ENCODE measurements at places on chromosomes 7 and 10. TPM values are rescaled to one million over a fixed set of nuclear protein-coding genes. Genes with fewer than 3 reads are reported as not detected.

The CREB3L2 gene
- total RNA-seq, result 41.3 TPM

- DNase-seq, result no peak
- H3K27ac ChIP-seq, result peak overlapping the region; percentile 8
- peaks cover 36% of the 10 kb centered on the region for H3K4me1 ChIP-seq
- H3K27me3 ChIP-seq, result no peaks in the 10 kb centered on the region
- H3K36me3 ChIP-seq, result no peaks in the 10 kb centered on the region
These were observed 42.1 kb upstream of the RASGEF1A start for GRCh38 chr10:43308986-43309385.

GRCh38 chr7:8640671-8641070, 207.3 kb downstream of the NXPH1 start:
- H3K4me1 ChIP-seq, result no peaks in the 10 kb centered on the region
- H3K27me3 ChIP-seq, result no peaks in the 10 kb centered on the region
- no peak overlapping the region for H3K4me3 ChIP-seq
- no peaks in the 10 kb centered on the region for H3K36me3 ChIP-seq
- no peak overlapping the region for H3K27ac ChIP-seq
- no peak for DNase-seq

The SFRP4 gene
- not detected for total RNA-seq

- H3K27me3 ChIP-seq, result no peaks in the 10 kb centered on the region
- H3K36me3 ChIP-seq, result no peaks in the 10 kb centered on the region
- no peak overlapping the region for H3K4me3 ChIP-seq
- H3K4me1 ChIP-seq, result no peaks in the 10 kb centered on the region
These were observed 96.4 kb upstream of the PCGF5 start for GRCh38 chr10:91124016-91124415.

GRCh38 chr10:117222976-117223692, 17.8 kb upstream of the SLC18A2 start:
- no peak overlapping the region for H3K4me3 ChIP-seq
- no peaks in the 10 kb centered on the region for H3K27me3 ChIP-seq
- H3K27ac ChIP-seq, result no peak overlapping the region
- no peaks in the 10 kb centered on the region for H3K4me1 ChIP-seq

- no peak for DNase-seq
- no peaks in the 10 kb centered on the region for H3K4me1 ChIP-seq
- H3K27ac ChIP-seq, result no peak overlapping the region
- H3K27me3 ChIP-seq, result no peaks in the 10 kb centered on the region
- H3K36me3 ChIP-seq, result no peaks in the 10 kb centered on the region
These were observed 39.8 kb downstream of the BRI3 start for GRCh38 chr7:98321301-98321700.

- H3K27me3 ChIP-seq, result no peaks in the 10 kb centered on the region
- no peak overlapping the region for H3K27ac ChIP-seq
- H3K4me1 ChIP-seq, result no peaks in the 10 kb centered on the region
- no peak for DNase-seq
These were observed 5.7 kb downstream of the AQP1 start for GRCh38 chr7:30917216-30917893.

DNA sequence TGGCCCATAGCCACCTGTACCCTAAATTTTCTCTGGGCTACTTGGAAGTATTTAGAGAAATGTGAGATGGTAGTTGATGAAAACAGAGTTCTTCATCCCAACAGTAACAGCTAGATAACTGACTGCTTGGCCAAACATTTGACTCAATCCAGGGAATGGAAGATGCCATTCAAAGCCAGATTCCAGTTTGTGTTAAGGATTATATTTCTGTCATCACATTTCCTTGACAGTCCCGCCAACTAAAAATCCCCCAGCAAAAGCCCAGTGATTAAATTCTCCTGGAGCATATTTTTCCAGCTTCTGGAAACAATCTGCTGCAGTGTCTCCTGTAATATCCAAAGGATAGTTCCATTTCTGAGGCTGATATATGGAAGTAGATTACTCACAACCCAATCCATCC, 45.4 kb upstream of the PTN start:
- H3K27me3 ChIP-seq, result no peaks in the 10 kb centered on the region
- H3K36me3 ChIP-seq, result no peaks in the 10 kb centered on the region
- H3K27ac ChIP-seq, result no peak overlapping the region
- H3K4me1 ChIP-seq, result no peaks in the 10 kb centered on the region
- H3K4me3 ChIP-seq, result no peak overlapping the region

DNA sequence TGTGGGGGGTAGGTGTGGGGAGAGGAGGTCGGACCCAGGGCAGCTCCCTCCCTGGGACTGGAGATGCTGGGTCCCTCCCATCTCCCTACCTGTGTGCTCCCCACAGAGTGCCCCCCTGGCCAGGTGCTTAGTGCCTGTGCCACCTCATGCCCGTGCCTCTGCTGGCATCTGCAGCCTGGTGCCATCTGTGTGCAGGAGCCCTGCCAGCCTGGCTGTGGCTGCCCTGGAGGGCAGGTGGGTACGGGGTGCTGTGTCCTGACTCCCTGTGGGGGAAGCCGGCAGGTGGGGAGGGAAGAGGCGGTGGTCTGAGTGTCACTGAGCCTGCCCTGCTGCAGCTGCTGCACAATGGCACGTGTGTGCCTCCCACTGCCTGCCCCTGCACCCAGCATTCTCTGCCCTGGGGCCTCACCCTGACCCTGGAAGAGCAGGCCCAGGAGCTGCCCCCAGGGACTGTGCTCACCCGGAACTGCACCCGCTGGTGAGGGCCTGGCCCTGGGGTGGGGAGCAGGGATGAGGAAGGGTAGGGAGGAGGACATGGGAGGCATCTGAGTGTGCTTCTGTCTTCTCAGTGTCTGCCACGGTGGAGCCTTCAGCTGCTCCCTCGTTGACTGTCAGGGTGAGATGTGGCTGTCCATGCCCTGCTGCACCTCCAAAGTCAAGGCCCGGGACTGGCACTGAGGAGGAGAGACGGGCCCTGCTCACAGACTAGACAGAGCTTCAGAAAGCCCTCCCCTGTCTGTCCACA, 11.7 kb upstream of the ZNF862 start:
- H3K4me1 ChIP-seq, result no peaks in the 10 kb centered on the region
- no peaks in the 10 kb centered on the region for H3K36me3 ChIP-seq
- no peaks in the 10 kb centered on the region for H3K27me3 ChIP-seq
- H3K27ac ChIP-seq, result no peak overlapping the region
- no peak overlapping the region for H3K4me3 ChIP-seq

GRCh38 chr10:49518982-49519578, 19.8 kb downstream of the ERCC6 start:
- H3K4me3 ChIP-seq, result no peak overlapping the region
- peak; percentile 38 for DNase-seq
- H3K27me3 ChIP-seq, result no peaks in the 10 kb centered on the region
- no peaks in the 10 kb centered on the region for H3K4me1 ChIP-seq

DNA sequence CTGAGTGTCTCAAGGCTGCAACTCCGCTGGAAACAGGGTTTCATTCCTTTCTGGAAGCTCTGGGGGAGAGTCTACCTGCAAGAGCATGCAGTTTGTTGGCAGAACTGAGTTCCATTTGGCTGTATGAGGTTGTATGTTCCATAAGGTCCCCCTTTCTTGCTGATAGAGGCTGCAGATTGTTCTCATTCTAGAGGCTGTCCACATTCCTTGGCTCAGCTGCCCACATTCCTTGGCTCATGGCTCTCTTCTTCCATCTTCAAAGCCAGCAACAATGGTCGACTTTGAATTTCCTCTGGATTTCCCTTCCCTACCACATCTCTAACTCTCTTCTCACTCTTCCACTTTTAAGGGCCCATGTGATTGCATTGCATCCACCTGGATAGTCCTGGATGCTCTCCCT, 147.3 kb upstream of the CDCA7L start:
- no peaks in the 10 kb centered on the region for H3K4me1 ChIP-seq
- H3K27ac ChIP-seq, result no peak overlapping the region
- H3K27me3 ChIP-seq, result no peaks in the 10 kb centered on the region
- no peaks in the 10 kb centered on the region for H3K36me3 ChIP-seq

DNA sequence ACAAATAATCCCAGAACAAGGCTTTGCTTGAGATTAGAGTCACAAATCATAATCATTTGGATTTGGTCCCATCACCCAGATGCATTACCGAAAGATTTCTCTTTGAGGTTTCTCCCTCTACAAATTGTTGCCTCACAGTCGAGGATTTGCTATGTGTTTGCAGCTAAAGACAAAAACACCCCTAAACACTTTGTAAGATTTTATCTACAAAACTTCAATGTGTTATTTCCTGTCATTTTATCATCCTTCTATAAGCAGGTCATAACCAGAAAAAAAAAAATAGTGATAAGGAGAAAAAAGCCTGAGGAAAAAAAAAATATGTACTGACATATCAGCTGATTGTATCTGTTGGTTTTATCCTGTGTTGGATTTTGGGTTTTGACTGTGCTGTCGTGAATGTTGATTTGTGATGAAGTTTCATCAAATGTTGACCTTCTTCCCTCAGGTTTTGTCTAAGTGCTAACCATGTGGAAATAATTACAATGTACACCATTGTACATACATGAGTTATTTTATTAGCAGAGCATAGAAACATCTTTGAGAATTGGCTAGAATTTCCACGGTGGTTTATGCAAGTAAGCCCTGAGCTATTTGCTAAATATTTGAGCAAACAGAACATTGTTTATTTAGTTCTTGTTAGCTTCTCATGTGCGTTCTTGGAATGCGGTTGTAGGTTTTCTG, 274.4 kb downstream of the NEBL start:
- H3K36me3 ChIP-seq, result no peaks in the 10 kb centered on the region
- DNase-seq, result no peak
- no peaks in the 10 kb centered on the region for H3K27me3 ChIP-seq
- H3K27ac ChIP-seq, result no peak overlapping the region

The CLDN4 gene
- total RNA-seq, result not detected

The DNAAF5 gene
- total RNA-seq, result 15.9 TPM

GRCh38 chr7:47737601-47738000, 155.7 kb upstream of the TNS3 start:
- no peak overlapping the region for H3K27ac ChIP-seq
- H3K36me3 ChIP-seq, result no peaks in the 10 kb centered on the region
- H3K4me1 ChIP-seq, result no peaks in the 10 kb centered on the region
- DNase-seq, result no peak
- no peaks in the 10 kb centered on the region for H3K27me3 ChIP-seq

The EGFR gene
- not detected for total RNA-seq

DNA sequence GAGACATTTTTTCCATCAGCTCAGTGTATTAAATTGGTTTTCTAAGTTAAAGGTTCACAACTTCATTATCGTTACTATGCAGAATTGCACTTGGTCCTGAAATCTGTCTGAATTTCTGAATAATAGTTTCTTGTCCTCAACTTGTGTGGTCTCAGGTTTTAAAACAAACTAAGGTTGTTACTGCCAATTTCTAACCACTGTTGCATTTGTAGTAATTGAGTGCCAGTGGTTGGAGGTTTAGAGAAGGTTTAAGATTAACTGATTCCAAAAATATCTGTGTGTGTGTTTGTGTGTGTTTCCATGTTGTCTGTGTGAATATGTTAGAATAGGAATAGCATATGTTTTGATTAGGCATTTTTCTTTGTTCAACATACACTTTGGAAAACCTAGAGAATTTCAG, 395.9 kb downstream of the AUTS2 start:
- no peaks in the 10 kb centered on the region for H3K27me3 ChIP-seq
- no peaks in the 10 kb centered on the region for H3K36me3 ChIP-seq
- no peak overlapping the region for H3K27ac ChIP-seq
- DNase-seq, result no peak

DNA sequence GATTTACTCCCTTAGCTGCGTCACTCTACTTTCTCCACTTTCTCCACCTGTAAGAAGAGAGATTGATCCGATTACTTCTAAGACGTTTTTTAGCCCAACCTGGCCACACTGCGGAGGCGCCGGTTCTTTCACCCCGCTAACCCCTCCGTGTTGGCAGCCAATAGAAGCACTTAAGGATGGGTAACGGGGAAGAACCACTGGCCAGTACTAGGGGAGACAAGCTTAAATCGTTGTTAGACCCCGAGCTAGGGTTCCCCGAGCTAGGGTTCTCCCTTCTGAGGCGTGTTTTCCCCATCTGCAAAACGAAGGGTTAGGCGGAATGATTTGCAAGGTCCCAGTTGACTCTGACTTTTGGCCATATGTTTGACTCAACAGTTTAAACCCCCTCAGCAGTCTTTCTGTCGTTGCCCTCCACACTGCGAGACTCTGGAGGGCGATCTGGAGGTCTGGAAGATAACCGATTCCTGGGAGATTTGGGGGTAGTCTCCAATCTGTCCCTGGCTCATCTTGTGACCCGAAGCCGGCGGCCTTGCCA, 644 bp downstream of the UMAD1 start:
- peak overlapping the region; percentile 91 for H3K27ac ChIP-seq
- peaks cover 4% of the 10 kb centered on the region for H3K36me3 ChIP-seq
- H3K27me3 ChIP-seq, result no peaks in the 10 kb centered on the region
- H3K4me3 ChIP-seq, result peak overlapping the region; percentile 68
- H3K4me1 ChIP-seq, result peaks cover 28% of the 10 kb centered on the region

GRCh38 chr10:127908106-127908958, 1.4 kb downstream of the PTPRE start:
- no peak overlapping the region for H3K4me3 ChIP-seq
- no peaks in the 10 kb centered on the region for H3K36me3 ChIP-seq
- H3K4me1 ChIP-seq, result no peaks in the 10 kb centered on the region
- DNase-seq, result no peak
- H3K27me3 ChIP-seq, result peaks cover 5% of the 10 kb centered on the region

DNA sequence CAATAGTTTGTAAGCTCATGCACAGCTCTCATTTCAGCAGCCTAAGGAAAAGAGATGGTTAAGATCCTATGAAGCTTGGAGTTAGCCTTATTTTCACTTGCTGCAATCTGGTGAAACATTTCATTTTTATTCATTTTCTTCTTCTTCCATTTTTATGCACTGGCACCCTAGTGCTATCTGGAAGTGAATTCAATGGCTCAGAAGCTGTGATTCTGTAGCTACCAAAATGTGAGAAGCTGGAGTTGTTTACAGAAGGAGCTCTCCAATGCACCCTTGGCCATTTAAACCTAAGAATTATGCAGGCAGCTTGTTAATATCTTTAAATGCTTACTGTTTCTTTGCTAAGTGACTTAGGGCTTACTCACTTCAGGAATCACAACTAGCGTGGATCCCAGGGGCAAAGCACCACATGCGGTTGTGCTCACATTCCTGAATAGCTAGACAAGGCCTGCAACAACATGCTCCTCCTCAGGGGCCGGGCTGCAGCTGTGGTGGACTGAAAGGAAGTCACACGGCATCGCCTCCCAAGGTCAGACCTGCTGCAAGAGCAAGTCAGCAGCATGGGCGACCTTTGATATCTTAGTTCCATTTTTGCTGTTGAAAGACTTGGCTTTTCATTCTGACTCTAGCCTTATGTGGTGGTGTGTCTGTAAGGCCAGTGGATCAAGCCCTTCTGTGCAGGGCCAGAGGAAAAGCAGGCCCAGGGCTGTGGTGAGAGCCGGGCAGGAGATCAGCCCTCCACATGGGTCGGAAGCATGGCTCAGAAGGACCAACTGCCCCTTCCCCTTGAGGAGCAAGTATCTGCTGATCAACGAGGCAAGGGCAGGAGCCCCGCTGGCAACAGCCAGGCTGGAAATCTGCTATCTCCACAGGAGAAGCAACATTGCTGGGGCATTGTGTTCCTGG, 91.9 kb upstream of the MBL2 start:
- no peak for DNase-seq
- H3K4me3 ChIP-seq, result no peak overlapping the region
- H3K27me3 ChIP-seq, result no peaks in the 10 kb centered on the region

The STARD3NL gene
- 11.4 TPM for total RNA-seq

- DNase-seq, result no peak
- no peaks in the 10 kb centered on the region for H3K27me3 ChIP-seq
- no peaks in the 10 kb centered on the region for H3K36me3 ChIP-seq
These were observed 87.4 kb upstream of the ZMIZ1 start for GRCh38 chr10:78981257-78981969.

The HECTD2 gene
- total RNA-seq, result 2.6 TPM
